ENCODE measurements at places on chromosomes 2 and 18.

DNA sequence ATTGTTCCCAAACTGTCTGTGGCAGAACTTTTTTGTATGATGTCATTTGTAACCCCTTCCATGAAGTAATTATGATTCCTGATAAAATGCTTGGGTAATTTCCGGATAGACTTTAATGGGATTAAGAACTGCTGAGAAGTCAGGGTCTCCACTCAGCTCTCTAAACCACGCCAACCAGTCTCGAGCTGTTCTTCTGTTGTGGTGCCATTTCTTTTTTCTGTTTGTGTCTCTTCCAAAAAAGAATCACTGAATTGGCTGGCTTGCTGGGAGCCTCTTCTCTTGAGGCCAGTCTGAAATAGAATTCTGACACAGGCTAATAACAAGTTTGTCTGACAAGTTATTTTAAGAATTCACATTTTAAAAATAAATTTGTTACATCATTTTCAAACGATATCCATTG is 198.9 kb downstream of the BCL2 start:
- no peak for DNase-seq

- no peak for DNase-seq
Measured at GRCh38 chr2:138677221-138677620, 103.0 kb downstream of the NXPH2 start.

DNA sequence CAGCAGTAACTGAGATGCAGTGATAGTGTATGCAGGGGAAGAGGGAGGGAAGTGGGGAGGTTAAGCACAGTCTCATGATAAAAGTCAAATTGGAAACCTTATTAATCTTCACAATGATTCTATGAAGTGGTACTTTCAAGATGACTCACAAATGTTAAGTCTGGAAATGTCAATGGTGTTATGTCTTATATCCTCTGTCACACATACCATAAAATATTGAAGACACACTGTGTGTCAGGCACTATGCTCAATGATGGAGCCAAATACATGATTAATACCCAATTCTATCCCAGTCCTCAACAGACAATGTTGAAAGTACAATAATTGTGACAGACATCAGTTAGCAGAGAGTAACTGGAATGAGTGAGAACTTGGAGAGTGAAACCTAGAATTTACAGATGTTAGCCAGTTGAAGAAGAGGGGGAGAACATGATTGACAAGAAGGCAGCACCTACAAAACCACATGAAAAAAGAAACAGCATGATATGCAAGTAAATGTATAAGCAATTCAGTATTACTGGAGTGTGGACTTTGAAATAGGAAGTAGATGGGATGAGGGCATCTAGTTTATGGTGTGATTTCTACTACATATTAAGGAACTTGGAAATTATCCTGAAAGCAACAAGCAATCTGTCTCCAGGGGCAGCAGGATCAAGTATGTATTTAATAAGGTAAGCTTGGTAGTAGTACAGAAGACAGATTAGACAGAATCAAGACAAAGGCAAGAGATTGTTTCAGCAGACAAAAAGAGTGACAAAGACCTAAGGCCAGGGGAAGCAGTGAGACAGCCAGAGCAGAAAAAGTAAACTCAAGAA is 107.6 kb downstream of the STRN start:
- no peak for DNase-seq

DNA sequence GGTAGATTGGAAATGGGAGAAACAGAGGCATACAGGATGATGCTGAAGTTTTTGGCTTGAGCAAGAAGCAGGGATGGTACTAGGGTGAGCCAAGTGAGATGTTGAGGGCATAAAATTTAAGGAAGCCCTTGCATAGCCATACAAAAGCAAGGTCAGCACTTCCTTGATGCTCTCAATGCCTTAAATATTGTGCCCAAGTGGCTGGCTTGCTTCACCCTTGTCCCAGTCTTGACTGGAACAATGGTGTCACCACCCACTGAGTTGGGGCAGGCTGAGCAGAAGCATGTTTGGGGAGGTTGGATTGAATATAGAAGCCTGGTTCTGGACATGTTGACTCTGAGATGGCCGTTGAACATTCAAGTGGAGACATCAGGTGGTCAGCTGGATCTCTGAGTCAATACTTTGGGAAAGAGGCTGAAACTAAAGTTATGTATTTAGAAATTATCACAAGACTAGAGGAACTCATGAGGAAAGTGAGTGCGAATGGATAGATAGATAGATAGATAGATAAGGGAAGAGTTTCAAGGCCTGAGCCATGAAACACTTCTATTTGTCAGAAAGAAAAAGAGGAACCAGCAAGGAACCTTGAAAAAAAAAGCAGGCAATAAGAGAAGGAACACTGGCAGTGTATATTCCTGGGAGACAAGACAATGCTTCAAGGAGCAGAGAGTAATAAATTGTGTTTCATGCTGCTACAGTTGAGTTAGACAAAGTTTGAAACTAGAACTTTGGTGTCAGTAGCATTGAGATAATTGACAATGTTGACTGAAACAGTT is 43.0 kb upstream of the HNMT start:
- DNase-seq = no peak

DNA sequence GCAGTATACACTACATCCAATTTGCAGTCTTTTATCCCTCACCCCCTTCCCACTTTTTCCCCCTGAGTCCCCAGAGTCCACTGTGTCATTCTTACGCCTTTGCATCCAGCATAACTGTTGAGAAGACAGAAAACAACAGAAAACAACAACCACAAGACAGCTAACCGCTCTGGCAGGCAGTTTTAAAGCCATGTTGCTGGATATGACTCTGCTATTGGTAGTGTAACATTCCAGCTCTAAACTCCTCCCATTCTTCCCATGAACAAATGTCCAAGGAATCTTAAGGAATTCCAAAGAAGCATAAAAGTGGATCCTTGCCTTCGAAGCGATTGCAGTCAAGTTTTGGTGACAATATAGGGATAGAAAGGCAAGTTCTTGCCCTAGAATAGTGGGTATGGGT is 599.1 kb downstream of the NYAP2 start:
- DNase-seq = no peak

DNA sequence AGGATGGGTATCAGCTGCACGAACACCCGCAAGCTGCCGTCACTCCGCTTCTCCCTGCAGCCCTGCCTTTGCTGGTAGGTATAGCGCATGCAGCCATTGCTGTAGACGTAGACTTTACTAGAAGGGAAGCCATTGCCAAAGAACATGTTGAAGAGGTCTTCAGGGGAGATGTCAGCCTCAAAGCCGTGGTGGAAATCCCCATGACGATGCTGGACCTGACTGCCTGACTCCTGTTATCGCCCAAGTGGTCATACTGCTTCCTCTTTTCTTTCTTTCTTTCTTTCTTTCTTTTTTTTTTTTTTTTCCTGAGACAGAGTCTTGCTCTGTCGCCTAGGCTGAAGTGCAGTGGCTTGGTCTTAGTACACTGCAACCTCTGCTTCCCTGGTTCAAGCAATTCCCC is 68.7 kb upstream of the SPRED2 start:
- DNase-seq = no peak

GRCh38 chr2:9219027-9219445 is 12.4 kb downstream of the ASAP2 start:
- DNase-seq = no peak
